ENCODE measurements at places on chromosomes 13 and 19. TPM values are rescaled to one million over a fixed set of nuclear protein-coding genes. Genes with fewer than 3 reads are reported as not detected.

The ZNF431 gene
- polyA plus RNA-seq: 14.0 TPM

The ACTMAP gene
- polyA plus RNA-seq: not detected

The LYPD3 gene
- not detected for polyA plus RNA-seq

The PDE4A gene
- 4.7 TPM for polyA plus RNA-seq

The THSD1 gene
- polyA plus RNA-seq: 2.3 TPM

The FGF21 gene
- polyA plus RNA-seq: not detected

The ZBTB32 gene
- not detected for polyA plus RNA-seq

The YJEFN3 gene
- polyA plus RNA-seq: 26.9 TPM

The PGLYRP1 gene
- polyA plus RNA-seq: not detected

The SYNGR4 gene
- not detected for polyA plus RNA-seq

The UHRF1 gene
- 1.8 TPM for polyA plus RNA-seq

The PLIN3 gene
- 0.71 TPM for polyA plus RNA-seq

The PLVAP gene
- not detected for polyA plus RNA-seq

The SKA3 gene
- 1.3 TPM for polyA plus RNA-seq

The SLC6A16 gene
- not detected for polyA plus RNA-seq

The PIH1D1 gene
- polyA plus RNA-seq: 132 TPM

The VSTM2B gene
- polyA plus RNA-seq: 24.4 TPM

The CEACAM21 gene
- polyA plus RNA-seq: 0.90 TPM

The SLAIN1 gene
- 129 TPM for polyA plus RNA-seq

The CEACAM7 gene
- polyA plus RNA-seq: not detected

The ZNF134 gene
- 34.1 TPM for polyA plus RNA-seq

The KLK4 gene
- polyA plus RNA-seq: not detected

The UBE2L5 gene
- polyA plus RNA-seq: not detected

The EFNB2 gene
- 53.1 TPM for polyA plus RNA-seq

The PCDH17 gene
- 6.5 TPM for polyA plus RNA-seq

Measured in neural cell (in vitro differentiated cells).